B cell (primary cell): ENCODE measurements at places on chromosomes 3 and 15. TPM values are rescaled to one million over a fixed set of nuclear protein-coding genes. Genes with fewer than 3 reads are reported as not detected.
A peak's percentile ranks its signal among the peaks of the same experiment; 100 is the strongest.

The PRSS50 gene
- polyA plus RNA-seq, result 0.04 and 0.09 TPM in 2 replicates

The PLAAT1 gene
- not detected in 2 replicates for polyA plus RNA-seq

The HCLS1 gene
- 161 and 228 TPM in 2 replicates for polyA plus RNA-seq

The MFAP1 gene
- polyA plus RNA-seq, result 3.4 and 9.9 TPM in 2 replicates

The ZKSCAN7 gene
- 2.9 and 3.4 TPM in 2 replicates for polyA plus RNA-seq

The GOLGA8K gene
- 0.13 and 0.20 TPM in 2 replicates for polyA plus RNA-seq

The GOLGA6B gene
- polyA plus RNA-seq, result 0.06 TPM in 1 of 2 replicates, not detected in the other

The XIRP1 gene
- not detected in 2 replicates for polyA plus RNA-seq

The ABHD17C gene
- polyA plus RNA-seq, result 0.30 and 0.78 TPM in 2 replicates

The MRPL3 gene
- polyA plus RNA-seq, result 18.5 and 20.8 TPM in 2 replicates

- H3K27me3 ChIP-seq, result no peaks in the 10 kb centered on the region
- H3K27ac ChIP-seq, result peak overlapping the region; percentile 47
- no peak for DNase-seq
- no peak overlapping the region for H3K4me3 ChIP-seq
- peaks cover 68% of the 10 kb centered on the region for H3K4me1 ChIP-seq
Observed at GRCh38 chr15:90099868-90100831, 2.1 kb downstream of the IDH2 start.

- no peaks in the 10 kb centered on the region for H3K36me3 ChIP-seq
- no peaks in the 10 kb centered on the region for H3K27me3 ChIP-seq
- H3K4me3 ChIP-seq, result no peak overlapping the region
- H3K4me1 ChIP-seq, result no peaks in the 10 kb centered on the region
- DNase-seq, result no peak
- H3K27ac ChIP-seq, result no peak overlapping the region
Observed at GRCh38 chr15:29686445-29687203, 135.6 kb downstream of the TJP1 start.

GRCh38 chr15:57229051-57229450 is 147.3 kb upstream of the CGNL1 start:
- no peak overlapping the region for H3K27ac ChIP-seq
- no peaks in the 10 kb centered on the region for H3K4me1 ChIP-seq
- H3K27me3 ChIP-seq, result no peaks in the 10 kb centered on the region

DNA sequence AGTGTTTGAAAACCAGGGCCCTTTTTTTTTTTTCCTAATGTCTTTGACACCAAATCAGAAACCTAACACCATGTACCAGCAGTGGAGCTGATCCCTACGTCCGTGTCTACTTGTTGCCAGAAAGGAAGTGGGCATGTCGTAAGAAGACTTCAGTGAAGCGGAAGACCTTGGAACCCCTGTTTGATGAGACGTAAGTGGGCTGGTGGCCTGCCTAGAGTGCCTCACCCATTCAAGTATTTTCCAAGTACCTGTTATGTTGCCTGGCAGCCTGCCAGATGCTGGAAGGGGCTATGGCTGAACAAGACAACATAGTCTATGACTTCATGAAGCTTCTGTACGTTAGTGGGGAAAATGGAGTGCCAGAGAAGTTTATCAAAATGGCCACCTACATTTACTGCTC is 39.7 kb downstream of the ESYT3 start:
- no peaks in the 10 kb centered on the region for H3K27me3 ChIP-seq
- H3K4me1 ChIP-seq, result no peaks in the 10 kb centered on the region
- no peak overlapping the region for H3K4me3 ChIP-seq
- H3K36me3 ChIP-seq, result no peaks in the 10 kb centered on the region

- H3K4me3 ChIP-seq, result no peak overlapping the region
- no peaks in the 10 kb centered on the region for H3K4me1 ChIP-seq
- no peak overlapping the region for H3K27ac ChIP-seq
Observed at GRCh38 chr3:30084316-30084715, 522.1 kb upstream of the TGFBR2 start.

- no peaks in the 10 kb centered on the region for H3K36me3 ChIP-seq
- no peak for DNase-seq
- H3K27ac ChIP-seq, result no peak overlapping the region
- H3K27me3 ChIP-seq, result no peaks in the 10 kb centered on the region
- no peaks in the 10 kb centered on the region for H3K4me1 ChIP-seq
- no peak overlapping the region for H3K4me3 ChIP-seq
Observed at GRCh38 chr3:35946121-35946853, 307.0 kb downstream of the ARPP21 start.

DNA sequence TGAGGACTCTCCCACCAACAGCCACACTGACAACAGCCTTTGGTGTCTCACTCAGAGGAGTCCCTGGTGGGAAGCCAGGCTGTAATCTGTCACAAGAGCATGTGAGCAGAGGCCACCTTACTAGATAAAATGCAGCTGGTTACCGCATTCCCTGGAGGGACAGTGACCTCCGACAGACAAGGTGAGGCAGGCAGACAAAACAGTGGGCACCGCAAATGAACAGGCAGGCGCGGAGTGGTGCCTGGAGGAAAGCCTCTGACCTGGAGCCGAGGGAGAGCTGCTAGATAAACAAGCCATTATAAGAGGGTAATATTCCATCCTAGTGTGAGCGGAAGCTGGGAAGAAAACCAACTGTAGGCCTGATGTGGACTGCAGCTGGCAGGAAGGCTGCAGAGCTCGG is 736.4 kb downstream of the FHIT start:
- H3K36me3 ChIP-seq, result no peaks in the 10 kb centered on the region
- H3K4me1 ChIP-seq, result no peaks in the 10 kb centered on the region
- no peak for DNase-seq

- H3K27ac ChIP-seq, result no peak overlapping the region
- no peaks in the 10 kb centered on the region for H3K36me3 ChIP-seq
- H3K27me3 ChIP-seq, result no peaks in the 10 kb centered on the region
Observed at GRCh38 chr3:135784557-135784956, 181.0 kb upstream of the PPP2R3A start.

GRCh38 chr3:154356009-154356408 is 31.7 kb upstream of the DHX36 start:
- no peak for DNase-seq
- H3K36me3 ChIP-seq, result no peaks in the 10 kb centered on the region
- no peaks in the 10 kb centered on the region for H3K4me1 ChIP-seq

DNA sequence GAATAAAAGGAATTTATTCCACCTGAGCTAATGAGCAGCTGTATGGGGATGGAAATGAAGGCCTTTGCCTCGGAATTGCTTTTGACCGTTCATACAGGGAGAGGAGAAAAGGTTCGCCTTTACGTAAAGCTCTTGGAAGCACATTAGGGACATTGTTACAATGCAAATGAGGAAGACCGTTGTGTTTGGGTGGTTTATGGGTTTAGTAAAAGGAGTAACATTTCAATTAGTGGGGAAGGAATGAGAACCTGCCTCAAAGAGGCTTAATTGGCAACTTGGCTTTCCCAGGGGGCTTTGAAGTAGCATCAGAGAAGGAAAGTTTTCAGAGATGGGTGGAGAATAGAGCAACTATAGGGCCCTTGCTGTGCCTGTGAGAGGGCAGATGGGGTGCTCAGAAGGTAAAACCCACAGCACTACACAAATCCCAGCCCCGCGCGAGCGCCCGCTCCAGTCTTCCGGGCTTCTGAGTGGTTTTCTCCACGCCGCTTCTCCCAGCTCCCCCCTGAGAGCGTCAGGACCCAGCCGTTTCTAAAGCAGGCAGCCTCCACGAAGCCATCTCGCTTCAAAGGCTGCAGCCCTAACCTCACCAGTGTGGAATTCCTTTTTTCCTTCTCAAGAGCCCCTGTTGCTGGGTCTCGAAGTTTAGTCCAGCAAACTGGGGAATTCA is 192.0 kb upstream of the HES1 start:
- no peak for DNase-seq
- H3K27ac ChIP-seq, result no peak overlapping the region
- no peaks in the 10 kb centered on the region for H3K27me3 ChIP-seq
- no peaks in the 10 kb centered on the region for H3K4me1 ChIP-seq
- H3K36me3 ChIP-seq, result no peaks in the 10 kb centered on the region

DNA sequence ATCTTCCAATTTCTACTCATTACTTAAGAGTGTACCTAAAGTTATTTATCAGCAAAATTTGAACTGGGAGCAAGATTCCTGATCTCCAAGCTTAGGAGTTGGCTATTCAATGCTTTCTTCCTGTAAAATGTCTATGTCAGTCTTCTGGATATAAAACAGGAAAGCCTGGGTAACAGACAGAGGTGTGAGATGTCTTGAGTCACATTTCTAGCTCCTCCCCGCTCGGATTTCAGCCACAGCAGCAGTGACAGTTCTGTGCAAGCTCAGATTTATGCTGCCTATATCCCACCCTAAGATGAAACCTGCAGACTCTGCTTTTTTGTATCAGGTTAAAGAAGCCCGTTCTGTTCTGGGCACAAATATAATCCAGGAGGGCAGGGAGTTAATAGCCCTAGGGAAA is 2.1 kb upstream of the ARMC8 start:
- no peak overlapping the region for H3K27ac ChIP-seq
- H3K36me3 ChIP-seq, result no peaks in the 10 kb centered on the region

- no peak overlapping the region for H3K27ac ChIP-seq
- no peaks in the 10 kb centered on the region for H3K36me3 ChIP-seq
Observed at GRCh38 chr3:48826451-48826850, 21.2 kb downstream of the PRKAR2A start.

- H3K27ac ChIP-seq, result no peak overlapping the region
- H3K4me3 ChIP-seq, result peak overlapping the region; percentile 55
- H3K36me3 ChIP-seq, result no peaks in the 10 kb centered on the region
Observed at GRCh38 chr15:74995779-74996765, 709 bp downstream of the SCAMP5 start.

GRCh38 chr3:18223974-18224373 is 201.2 kb downstream of the SATB1 start:
- H3K27ac ChIP-seq, result peak overlapping the region; percentile 50
- H3K4me3 ChIP-seq, result peak overlapping the region; percentile 40
- H3K36me3 ChIP-seq, result no peaks in the 10 kb centered on the region
- H3K4me1 ChIP-seq, result peaks cover 59% of the 10 kb centered on the region
- H3K27me3 ChIP-seq, result no peaks in the 10 kb centered on the region

DNA sequence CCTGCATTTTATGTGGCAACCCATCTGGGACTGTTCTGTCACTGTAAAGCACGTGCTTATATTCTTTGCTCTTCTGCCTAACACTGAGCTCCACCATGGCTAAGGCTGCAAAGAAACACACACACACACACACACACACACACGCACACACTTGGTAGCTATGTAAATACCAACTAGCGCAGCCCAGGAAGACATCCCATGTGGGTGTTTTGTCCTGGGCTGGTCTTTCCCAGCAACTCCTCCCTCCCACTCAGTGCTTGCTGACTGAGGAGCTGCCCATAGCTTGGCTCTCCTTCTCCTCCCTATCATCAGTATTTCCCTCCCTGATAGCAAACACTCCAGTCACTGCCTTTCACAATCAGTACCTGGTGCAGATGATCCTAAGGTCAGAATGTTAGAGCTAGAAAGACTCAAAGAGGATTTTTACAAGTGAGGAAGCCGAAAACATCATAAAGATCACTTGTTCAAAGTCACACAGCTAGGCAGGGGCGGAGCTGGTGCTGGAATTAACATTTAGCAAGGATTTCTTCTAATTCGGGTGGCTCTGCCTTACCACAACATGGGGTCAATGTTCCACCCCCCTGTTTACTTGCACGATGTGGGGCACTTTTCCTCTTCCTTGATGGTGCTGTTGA is 377.1 kb upstream of the TBL1XR1 start:
- DNase-seq, result no peak
- no peak overlapping the region for H3K27ac ChIP-seq
- H3K27me3 ChIP-seq, result no peaks in the 10 kb centered on the region
- no peaks in the 10 kb centered on the region for H3K36me3 ChIP-seq

GRCh38 chr3:124059580-124059979 is 67.7 kb upstream of the ROPN1 start:
- H3K36me3 ChIP-seq, result no peaks in the 10 kb centered on the region
- no peak overlapping the region for H3K4me3 ChIP-seq
- no peak for DNase-seq
- H3K4me1 ChIP-seq, result no peaks in the 10 kb centered on the region
- H3K27me3 ChIP-seq, result no peaks in the 10 kb centered on the region

- H3K36me3 ChIP-seq, result no peaks in the 10 kb centered on the region
- no peaks in the 10 kb centered on the region for H3K27me3 ChIP-seq
- no peak overlapping the region for H3K4me3 ChIP-seq
- H3K4me1 ChIP-seq, result peaks cover 8% of the 10 kb centered on the region
- no peak for DNase-seq
Observed at GRCh38 chr15:85336880-85337279, 43.5 kb upstream of the AKAP13 start.

GRCh38 chr3:158091531-158091930 is 14.7 kb downstream of the SHOX2 start:
- DNase-seq, result no peak
- no peak overlapping the region for H3K27ac ChIP-seq
- no peaks in the 10 kb centered on the region for H3K36me3 ChIP-seq
- H3K4me3 ChIP-seq, result no peak overlapping the region
- peaks cover 15% of the 10 kb centered on the region for H3K4me1 ChIP-seq

DNA sequence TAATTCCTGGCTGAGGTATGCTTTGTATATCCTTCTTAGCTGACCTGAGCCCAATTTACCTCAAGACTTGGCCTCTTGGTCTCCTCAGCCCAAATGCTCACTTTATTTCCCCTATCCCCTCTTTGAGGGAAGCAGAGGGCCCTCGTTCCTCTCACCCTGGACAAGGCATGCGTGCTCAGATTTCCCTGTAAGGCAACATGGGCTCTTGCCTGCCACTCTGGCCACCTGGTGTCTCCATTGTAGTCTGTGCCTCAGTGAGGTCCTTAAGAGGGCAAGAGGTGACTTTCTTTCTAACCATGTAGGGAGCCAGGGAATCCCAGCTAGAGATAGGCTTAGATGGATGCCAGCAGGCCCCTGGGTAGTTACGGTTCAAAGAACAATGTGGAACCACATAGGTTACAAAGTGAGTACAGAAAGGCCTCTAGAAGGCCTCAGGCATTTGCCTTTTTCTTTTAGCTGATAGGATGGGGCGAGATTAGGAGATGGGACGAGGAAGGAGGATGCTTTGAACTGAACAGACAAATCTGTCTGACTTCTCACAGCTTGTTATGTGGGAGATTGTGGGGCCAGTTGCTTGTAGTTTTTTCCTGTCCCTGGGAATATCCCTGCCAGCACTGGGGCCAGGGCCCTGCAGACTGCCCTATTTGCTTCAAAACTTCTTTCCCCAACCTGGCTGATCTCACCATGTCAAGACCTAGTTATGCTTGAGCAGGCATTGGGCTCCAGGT is 1.1 kb upstream of the INTS14 start:
- H3K4me3 ChIP-seq, result peak overlapping the region; percentile 84
- peak overlapping the region; percentile 95 for H3K27ac ChIP-seq
- peaks cover 21% of the 10 kb centered on the region for H3K4me1 ChIP-seq
- peak; percentile 33 for DNase-seq
- H3K36me3 ChIP-seq, result no peaks in the 10 kb centered on the region
- H3K27me3 ChIP-seq, result no peaks in the 10 kb centered on the region

DNA sequence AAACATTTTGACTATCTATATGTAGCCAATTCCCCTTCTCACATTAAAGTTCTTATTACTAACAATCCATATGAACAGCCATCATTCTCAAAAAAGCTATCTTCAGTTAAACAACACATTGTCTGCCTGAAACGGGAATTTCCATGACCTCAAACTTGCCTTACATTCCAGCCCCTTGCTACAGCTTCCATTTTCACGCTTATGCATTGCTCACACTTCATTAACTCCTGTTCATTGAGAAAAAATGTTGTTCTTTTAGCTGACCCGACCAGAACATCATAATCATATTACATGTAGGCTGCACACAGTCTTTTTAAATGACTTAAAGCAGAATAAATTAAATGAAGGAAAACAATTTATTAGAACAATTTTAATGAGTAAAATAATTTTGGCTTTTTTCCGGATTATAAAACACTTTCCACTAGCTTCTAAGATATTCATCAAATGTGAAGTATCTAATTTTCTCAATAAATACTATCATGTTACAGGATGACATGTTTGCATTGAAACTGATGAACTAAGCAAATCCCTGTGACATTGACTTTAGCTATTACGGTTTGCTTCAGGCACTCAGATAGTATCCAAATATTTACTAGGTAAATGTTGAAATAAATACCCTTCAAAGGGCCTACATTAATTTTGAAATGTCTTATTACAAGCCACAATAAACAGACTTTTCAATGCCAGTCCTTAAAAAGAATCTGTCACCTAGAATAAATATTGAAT is 49.9 kb downstream of the P3H2 start:
- H3K4me3 ChIP-seq, result no peak overlapping the region
- no peaks in the 10 kb centered on the region for H3K27me3 ChIP-seq
- H3K4me1 ChIP-seq, result no peaks in the 10 kb centered on the region
